ENCODE measurements at places on chromosomes 2 and 18. TPM values are rescaled to one million over a fixed set of nuclear protein-coding genes. Genes with fewer than 3 reads are reported as not detected.

DNA sequence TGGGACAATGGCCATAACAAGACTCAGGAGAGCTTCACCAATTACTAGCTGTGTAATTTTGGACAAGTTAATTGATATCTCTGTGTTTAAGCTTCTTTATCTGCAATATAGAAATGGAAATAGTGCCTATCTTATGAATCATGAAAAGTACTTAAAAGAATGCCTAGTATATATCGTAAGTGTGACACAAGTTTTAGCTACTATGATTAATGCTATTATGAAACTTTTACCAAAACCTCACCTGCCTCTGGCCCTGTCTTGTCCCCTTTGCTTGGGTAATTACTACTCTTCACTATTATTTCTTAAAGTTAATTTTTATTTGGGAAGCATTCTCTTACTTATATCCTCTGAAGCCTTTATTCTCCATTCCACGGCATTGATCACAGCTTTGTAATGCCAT, 75.0 kb upstream of the NETO1 start:
- no peak overlapping the region for H3K4me3 ChIP-seq
- no peaks in the 10 kb centered on the region for H3K4me1 ChIP-seq
- no peaks in the 10 kb centered on the region for H3K27me3 ChIP-seq
- DNase-seq = no peak

DNA sequence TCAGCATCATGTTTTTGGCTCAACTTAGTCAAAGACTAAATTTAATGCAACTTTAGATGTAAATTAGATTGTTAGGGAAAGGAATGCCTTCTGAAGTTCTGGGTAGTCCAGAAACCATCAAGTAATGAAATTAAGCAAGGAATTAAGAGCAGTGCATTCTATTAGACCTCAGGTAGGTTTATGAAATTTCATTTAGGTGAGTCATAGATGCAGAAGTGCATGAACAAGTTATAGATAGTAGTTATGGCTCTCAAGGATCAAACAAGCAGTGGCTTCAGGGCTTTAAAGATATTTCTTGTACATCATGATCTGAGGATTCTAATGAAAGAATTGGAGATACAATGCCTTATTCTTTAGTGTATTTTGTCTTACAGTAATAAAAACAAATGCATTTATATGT, 25.4 kb upstream of the SPOPL start:
- H3K27me3 ChIP-seq = no peaks in the 10 kb centered on the region
- DNase-seq = no peak
- H3K4me3 ChIP-seq = no peak overlapping the region
- H3K4me1 ChIP-seq = peaks cover 7% of the 10 kb centered on the region

- no peaks in the 10 kb centered on the region for H3K27me3 ChIP-seq
- H3K36me3 ChIP-seq = no peaks in the 10 kb centered on the region
- no peak overlapping the region for H3K4me3 ChIP-seq
Measured at GRCh38 chr2:196515608-196516007, 123.9 kb upstream of the CCDC150 start.

- H3K36me3 ChIP-seq = no peaks in the 10 kb centered on the region
- H3K4me3 ChIP-seq = no peak overlapping the region
- H3K27ac ChIP-seq = no peak overlapping the region
- DNase-seq = peak; percentile 5
- no peaks in the 10 kb centered on the region for H3K4me1 ChIP-seq
Measured at GRCh38 chr2:16657671-16658070, 8.0 kb downstream of the CYRIA start.

- no peaks in the 10 kb centered on the region for H3K36me3 ChIP-seq
- H3K4me1 ChIP-seq = no peaks in the 10 kb centered on the region
- H3K27me3 ChIP-seq = no peaks in the 10 kb centered on the region
- no peak overlapping the region for H3K27ac ChIP-seq
- H3K4me3 ChIP-seq = no peak overlapping the region
- DNase-seq = peak; percentile 72
Measured at GRCh38 chr2:170740660-170741059, 25.5 kb downstream of the SP5 start.

DNA sequence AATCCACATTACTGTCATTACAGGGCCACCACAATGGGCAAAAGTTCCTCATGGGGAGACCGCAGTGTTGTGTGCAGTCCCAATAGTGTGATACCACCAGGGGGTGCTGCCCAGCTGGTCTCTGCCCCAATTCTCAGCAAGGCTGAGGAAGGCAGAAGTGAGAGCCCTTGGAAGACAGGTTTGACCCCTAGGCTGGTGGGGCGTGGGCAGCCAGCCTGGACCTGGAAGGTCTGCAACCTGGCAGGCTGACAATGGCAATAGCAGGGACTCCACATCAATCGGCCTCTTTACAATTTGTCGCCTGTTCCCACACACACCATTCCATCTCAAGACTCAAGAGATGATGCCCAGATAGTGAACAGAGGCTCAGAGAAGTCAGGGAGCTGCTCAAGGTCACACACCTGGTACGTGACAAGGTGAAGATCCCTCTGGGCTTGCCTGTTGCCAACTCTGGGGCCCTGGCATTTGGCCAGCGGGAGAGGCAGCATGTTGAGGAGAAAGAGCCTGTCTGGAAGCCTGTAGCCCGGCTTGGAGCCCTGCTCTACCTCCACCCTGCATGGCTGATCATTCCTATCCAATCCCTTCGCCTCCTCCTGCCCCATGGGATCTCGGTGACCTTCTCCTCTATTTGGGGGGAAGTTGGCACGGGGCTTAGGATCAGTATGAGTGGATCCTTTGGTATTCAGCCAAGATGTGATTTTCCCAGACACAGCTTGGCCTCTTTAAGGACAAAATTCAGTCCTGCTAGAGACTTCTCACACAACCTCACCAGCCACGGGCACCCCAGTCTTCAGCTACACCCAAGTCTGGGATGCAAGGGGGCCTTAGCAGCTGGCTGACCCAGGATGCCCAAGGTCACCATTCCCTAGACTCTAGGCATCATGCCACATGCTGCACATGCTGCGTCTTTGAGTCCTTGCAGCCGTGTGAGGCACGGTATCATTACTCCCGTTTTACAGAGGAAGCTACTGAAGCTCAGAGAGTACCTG, 2.9 kb upstream of the ATOH8 start:
- H3K27ac ChIP-seq = no peak overlapping the region
- no peak overlapping the region for H3K4me3 ChIP-seq
- DNase-seq = peak; percentile 90
- H3K27me3 ChIP-seq = peaks cover 87% of the 10 kb centered on the region
- H3K4me1 ChIP-seq = no peaks in the 10 kb centered on the region
- H3K36me3 ChIP-seq = no peaks in the 10 kb centered on the region

DNA sequence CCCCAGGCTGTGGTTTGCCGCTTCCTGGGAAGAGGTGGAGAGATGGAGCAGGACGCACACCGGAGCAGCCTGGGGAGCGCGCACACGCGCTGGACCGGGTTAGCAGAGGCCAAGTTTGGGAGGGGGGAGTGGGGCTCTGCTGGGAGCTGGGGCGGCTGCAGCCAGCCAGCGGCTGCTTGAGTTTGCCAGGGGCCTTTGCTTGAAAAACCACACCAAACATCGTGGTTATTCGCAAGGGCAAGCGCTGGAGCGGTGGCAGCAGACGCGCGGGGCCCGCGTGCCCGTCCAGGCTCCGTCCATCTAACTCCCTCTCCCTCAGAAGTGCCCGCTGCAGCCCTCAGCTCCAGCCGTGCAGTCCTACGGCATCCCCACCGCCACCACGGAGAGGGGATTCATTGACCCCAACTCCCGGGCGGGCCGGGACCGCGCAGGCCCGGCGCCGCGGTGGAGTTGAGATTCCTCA, 4.6 kb downstream of the PTGR3 start:
- H3K27ac ChIP-seq = no peak overlapping the region
- peak; percentile 72 for DNase-seq
- no peaks in the 10 kb centered on the region for H3K36me3 ChIP-seq
- H3K4me3 ChIP-seq = peak overlapping the region; percentile 68
- H3K27me3 ChIP-seq = peaks cover 70% of the 10 kb centered on the region

DNA sequence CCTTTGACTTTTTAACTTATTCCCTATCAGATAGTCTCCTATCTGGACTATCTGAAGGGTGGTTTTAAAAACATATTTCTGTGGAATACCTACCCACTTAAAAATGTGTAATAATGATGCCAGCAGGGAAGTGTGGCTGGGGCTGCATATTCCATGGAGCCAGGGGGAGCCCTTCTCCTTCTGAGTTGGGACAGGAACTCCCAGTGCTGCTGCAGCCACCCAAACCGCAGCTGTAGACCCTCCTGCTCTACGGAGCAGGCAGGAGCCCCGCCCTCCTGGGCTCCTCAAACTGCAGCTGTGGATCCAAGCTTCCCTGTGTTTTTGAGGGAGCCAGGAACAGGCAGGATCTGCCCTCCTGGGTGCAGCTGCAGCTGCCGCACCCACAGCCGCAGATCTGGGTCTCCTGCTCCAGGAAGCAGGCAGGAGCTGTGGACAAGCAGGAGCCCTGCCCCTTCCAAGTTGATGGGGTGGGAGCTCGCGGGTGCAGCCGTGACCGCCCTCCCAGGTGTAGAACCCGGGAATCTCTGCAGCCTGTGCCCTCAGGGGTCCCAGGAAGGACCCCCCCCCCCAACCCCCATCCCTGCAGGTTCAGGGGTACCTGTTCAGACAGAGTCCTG, 57.8 kb downstream of the PDK1 start:
- no peaks in the 10 kb centered on the region for H3K4me1 ChIP-seq
- H3K36me3 ChIP-seq = peaks cover 4% of the 10 kb centered on the region
- no peak overlapping the region for H3K4me3 ChIP-seq

GRCh38 chr2:141455211-141455826, 675.5 kb downstream of the LRP1B start:
- no peak for DNase-seq
- H3K27ac ChIP-seq = no peak overlapping the region
- H3K36me3 ChIP-seq = no peaks in the 10 kb centered on the region

GRCh38 chr2:106563195-106563594, 76.0 kb downstream of the CD8B2 start:
- H3K27ac ChIP-seq = no peak overlapping the region
- no peaks in the 10 kb centered on the region for H3K4me1 ChIP-seq
- DNase-seq = peak; percentile 61
- no peaks in the 10 kb centered on the region for H3K36me3 ChIP-seq
- H3K4me3 ChIP-seq = no peak overlapping the region

DNA sequence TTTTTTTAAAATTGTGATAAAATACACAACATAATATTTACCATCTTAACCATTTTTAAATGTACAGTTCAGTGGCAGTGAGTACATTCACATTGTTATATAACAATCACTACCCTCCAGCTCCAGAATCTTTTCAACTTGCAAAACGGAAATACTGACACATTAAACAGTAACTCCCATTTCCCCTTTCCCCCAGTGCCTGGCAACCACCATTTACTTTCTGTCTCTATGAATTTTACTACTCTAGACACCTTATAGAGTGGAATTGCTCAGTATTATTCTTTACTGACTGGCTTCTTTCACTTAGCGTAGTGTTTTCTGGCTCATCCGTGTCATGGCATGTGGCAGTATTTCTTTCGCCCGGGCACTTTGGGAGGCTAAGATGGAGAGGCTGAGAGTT, 32.6 kb downstream of the FASTKD2 start:
- no peak overlapping the region for H3K27ac ChIP-seq
- DNase-seq = no peak
- no peak overlapping the region for H3K4me3 ChIP-seq

DNA sequence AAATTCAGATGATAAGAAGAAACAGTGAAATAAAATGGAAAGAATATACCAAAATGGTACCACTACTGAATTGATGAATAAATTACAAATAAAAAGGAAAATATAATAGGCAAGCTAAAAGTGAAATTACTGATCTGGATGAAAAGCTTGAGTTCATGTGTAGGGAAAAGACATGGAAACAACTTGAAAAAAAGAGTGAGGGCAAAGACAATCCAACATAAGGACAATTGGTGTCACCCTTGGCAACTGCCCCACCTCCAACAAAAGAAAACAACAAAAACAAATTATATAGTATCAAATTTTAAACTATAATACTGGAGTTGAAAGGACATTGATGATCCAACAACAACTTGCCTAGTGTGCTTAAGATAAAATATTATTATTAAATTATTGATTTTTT, 37.6 kb downstream of the PPP1R1C start:
- H3K4me3 ChIP-seq = no peak overlapping the region
- H3K36me3 ChIP-seq = no peaks in the 10 kb centered on the region
- no peaks in the 10 kb centered on the region for H3K27me3 ChIP-seq
- H3K4me1 ChIP-seq = no peaks in the 10 kb centered on the region

GRCh38 chr2:239482778-239483712, 82.2 kb upstream of the HDAC4 start:
- H3K27me3 ChIP-seq = no peaks in the 10 kb centered on the region
- no peaks in the 10 kb centered on the region for H3K4me1 ChIP-seq
- H3K27ac ChIP-seq = no peak overlapping the region

GRCh38 chr2:168186452-168186851, 60.9 kb downstream of the STK39 start:
- H3K4me1 ChIP-seq = no peaks in the 10 kb centered on the region
- DNase-seq = no peak
- H3K36me3 ChIP-seq = no peaks in the 10 kb centered on the region
- H3K4me3 ChIP-seq = no peak overlapping the region
- H3K27me3 ChIP-seq = no peaks in the 10 kb centered on the region
- no peak overlapping the region for H3K27ac ChIP-seq

GRCh38 chr2:196276421-196276820, 105.0 kb upstream of the STK17B start:
- H3K36me3 ChIP-seq = no peaks in the 10 kb centered on the region
- no peaks in the 10 kb centered on the region for H3K27me3 ChIP-seq
- no peak overlapping the region for H3K4me3 ChIP-seq
- DNase-seq = no peak
- H3K27ac ChIP-seq = no peak overlapping the region
- no peaks in the 10 kb centered on the region for H3K4me1 ChIP-seq

DNA sequence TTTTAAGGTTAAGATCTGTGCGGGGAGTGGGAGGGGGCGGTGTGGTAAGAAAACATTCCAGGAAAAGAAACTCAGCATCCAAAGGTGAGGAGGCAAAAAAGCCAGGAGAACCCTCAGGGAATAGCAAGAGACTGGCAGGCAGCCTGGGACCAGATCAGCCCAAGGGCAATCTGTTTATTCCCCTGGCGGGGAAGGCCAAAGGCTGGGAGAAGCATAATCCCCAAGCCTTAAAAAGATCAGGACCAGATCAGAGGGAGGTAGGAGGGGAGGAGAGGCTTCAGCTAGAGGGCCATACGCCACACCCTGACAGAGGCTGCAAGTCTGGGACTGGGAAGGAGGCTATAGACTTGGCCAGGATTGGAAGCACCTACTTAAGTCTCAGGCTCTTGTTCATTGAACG, 163.0 kb upstream of the PXDN start:
- no peaks in the 10 kb centered on the region for H3K27me3 ChIP-seq
- H3K27ac ChIP-seq = no peak overlapping the region
- H3K36me3 ChIP-seq = no peaks in the 10 kb centered on the region
- no peaks in the 10 kb centered on the region for H3K4me1 ChIP-seq
- no peak overlapping the region for H3K4me3 ChIP-seq
- DNase-seq = peak; percentile 56

MYL12B gene
- 198 TPM for total RNA-seq

ANKRD62 gene
- not detected for total RNA-seq

GATA6 gene
- total RNA-seq = 158 TPM

DLX2 gene
- total RNA-seq = not detected

TEX44 gene
- not detected for total RNA-seq
